Stimulated activated CD8-positive, alpha-beta memory T cell treated with anti-CD3 and anti-CD28 coated beads, Interleukin-15, amount 100 ng/mL, for 24 hours (primary cell): ENCODE measurements at places on chromosomes 3 and 15.

DNA sequence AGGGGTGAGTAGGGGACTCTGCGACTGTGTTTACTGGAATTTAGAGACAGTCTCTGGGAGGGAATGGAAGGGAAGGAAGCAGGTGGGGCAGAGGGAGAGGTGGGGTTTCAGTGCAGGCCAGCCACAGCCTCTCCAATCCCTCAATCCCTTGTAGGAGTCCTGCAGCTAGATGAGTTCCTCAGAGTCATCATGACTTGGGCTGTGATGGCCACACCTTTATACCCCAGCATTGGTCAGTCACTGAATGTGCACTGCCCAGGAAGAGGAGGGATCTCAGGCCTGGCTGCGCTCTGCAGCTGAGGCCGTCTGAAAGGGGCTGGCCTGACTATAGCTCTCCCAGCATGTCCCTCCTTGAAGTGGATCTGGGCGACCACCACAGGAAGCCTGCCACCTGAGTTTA is 67.3 kb upstream of the GLCE start:
- DNase-seq, result no peak

DNA sequence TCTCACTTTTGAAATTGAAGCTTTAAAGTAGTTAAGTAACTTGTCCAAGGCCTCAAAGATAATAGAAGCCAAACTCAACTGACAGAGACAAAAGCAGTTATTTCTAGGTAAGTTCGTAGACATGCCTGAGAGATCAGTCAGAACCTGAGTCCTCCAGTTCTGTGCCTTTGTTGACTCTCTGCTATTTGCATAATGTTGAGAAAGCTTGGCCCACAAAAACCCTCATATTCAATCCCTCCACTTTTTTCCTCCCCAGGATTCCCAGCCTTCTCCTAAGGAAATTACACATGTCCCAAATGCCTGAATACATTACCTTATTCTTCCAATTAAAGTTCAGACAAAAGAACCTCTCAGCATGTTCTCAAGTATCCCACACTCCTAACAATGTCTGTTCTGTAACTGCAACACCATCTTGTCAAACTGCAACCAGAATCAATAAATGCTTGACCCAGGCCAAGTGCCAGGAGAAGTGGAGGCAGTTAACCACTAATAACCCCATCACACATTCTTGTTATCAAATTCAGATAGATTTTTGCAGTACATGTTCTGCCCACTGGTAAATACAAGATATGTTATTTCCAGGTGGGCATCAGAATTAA is 217.8 kb downstream of the LRRC3B start:
- no peak for DNase-seq

- no peak for DNase-seq
These were observed 43.3 kb downstream of the PLOD2 start for GRCh38 chr3:146117406-146118285.

GRCh38 chr3:14927308-14927707 is 20.1 kb upstream of the NR2C2 start:
- DNase-seq, result no peak

GRCh38 chr3:59839283-59839682 is 789.5 kb upstream of the CFAP20DC start:
- no peak for DNase-seq

- no peak for DNase-seq
These were observed 234.6 kb downstream of the ADAMTS17 start for GRCh38 chr15:100107151-100107550.

GRCh38 chr15:25329696-25330095 is 109.1 kb downstream of the UBE3A start:
- no peak for DNase-seq

- no peak for DNase-seq
These were observed 15.4 kb downstream of the WNT5A start for GRCh38 chr3:55471522-55472280.

GRCh38 chr15:70093481-70094319 is 4.0 kb downstream of the TLE3 start:
- no peak for DNase-seq
